ENCODE measurements at places on chromosomes 3 and 15. TPM values are rescaled to one million over a fixed set of nuclear protein-coding genes. Genes with fewer than 3 reads are reported as not detected.

The PLOD2 gene
- total RNA-seq: 2.2 TPM

GRCh38 chr15:65981837-65982626 lies 112.7 kb downstream of the RAB11A start:
- DNase-seq: no peak

The MINAR1 gene
- total RNA-seq: 0.55 TPM

The CAMKV gene
- total RNA-seq: 0.39 TPM

- peak; percentile 59 for DNase-seq
These were observed 22.0 kb downstream of the RAB27A start for GRCh38 chr15:55267401-55268175.

GRCh38 chr3:36891701-36892160 lies 53.1 kb downstream of the TRANK1 start:
- DNase-seq: no peak

- DNase-seq: no peak
These were observed 226.9 kb upstream of the CHRNA7 start for GRCh38 chr15:31803388-31803884.

DNA sequence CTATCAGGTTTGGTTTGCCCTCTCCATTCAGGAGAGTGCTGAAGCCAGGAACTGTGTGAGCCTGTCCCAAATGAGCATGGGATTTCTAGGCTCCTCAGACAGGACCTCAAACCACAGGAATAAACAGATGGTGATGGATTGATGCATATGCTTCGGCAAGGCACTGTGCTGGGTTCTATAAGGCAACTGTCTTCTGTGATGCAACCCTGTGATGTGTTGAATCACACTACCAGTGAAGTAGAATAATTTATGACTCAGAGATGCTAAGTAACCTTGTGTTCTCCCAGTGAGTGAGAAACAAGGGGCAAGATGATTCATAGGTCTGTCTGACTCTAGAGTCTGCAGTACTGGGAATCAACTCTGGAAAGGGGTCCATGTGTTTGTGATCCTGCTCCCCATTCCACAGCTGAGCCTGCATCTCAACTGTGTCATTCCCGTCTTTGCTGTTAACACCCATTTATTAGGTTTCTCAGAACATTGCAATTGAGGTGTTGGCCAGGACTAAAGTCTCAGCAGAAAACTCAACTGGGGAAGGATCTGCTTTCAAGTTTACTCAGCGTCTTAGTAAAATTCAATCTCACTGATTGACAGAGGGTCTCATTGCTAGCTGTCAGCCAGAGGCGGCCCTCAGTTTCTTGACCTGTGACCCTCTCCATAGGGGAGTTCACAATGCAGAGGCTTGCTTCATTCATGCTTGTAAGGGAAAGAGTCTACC lies 510.1 kb upstream of the CFAP20DC start:
- DNase-seq: no peak

GRCh38 chr15:60004009-60004845 lies at the start of gene FOXB1:
TSS of gene FOXB1 (plus strand) at chr15:60004311. CDS start at chr15:60004964, 653 bp downstream.
- DNase-seq: no peak

- DNase-seq: no peak
These were observed 37.6 kb downstream of the TRA2B start for GRCh38 chr3:185900228-185900627.

The PPP1R14D gene
- not detected for total RNA-seq

The NLGN1 gene
- not detected for total RNA-seq

The REC114 gene
- total RNA-seq: not detected

DNA sequence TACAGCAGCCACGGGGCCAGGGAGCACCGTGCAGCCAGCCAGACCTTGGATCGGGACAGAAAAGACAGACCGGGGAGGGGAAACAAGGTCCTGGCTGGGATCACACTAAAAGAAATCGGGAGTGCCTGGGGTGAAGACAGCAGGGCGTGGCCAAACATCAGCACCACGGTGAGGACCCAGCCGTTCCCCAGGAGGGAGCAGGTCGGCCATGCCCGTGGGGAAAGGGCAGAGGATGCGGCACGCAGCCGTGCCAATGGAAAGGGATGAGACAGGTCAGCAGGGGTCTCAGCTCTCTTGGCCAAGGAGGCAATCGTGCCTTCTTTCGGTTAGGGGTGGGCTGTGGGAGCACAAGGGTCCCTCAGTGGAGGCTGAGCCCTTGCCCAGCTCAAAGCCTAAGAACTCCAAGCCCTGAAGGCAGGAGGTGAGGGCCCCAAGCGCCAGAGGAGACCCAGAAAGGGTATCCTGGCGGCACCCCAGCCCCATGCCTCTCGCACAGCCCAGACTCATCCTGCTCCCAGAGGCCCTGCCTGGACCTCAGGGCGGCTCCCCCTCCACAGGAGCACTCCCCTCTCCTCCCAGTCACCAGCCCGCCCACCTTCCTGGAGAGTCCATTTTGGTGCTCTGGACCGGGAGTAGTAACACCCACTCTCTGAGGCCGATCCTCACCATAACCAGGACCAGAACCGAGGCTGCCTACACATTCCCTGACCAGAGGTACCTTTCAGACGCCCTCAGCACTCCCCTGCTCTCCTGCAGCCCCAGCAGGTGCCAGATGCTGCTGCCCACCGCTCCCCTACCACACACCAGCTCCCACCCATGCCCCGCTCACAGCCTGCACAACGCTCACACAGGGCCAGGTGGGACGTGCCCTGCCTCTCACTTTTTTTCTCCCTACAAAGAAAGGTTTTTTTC lies 23.2 kb upstream of the OCA2 start:
- no peak for DNase-seq

The RBPMS2 gene
- 0.09 TPM for total RNA-seq

GRCh38 chr3:113097960-113098447 lies 107.2 kb downstream of the GTPBP8 start:
- DNase-seq: no peak

- no peak for DNase-seq
These were observed 32.6 kb downstream of the TOPBP1 start for GRCh38 chr3:133629146-133629545.

The H1-8 gene
- total RNA-seq: not detected

DNA sequence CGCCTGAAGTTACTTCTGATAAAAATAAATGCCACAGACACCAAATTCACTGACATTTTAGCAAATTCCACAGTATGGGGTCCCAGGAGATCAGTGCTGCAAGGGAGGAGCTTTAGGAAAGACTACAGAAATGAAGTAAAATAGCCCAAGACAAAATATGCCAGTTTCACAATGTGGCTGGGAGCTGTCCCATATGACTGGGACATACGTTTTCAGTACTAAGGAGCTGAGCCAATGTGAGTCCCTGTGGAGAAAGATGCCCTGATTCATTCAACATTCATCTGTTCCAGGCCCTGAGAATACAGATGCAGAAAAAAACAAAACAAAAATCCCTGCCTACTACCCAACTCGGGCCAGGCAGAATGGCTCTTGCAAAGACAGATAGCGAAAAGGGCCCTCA lies 63.4 kb upstream of the FAM174B start:
- no peak for DNase-seq

- DNase-seq: no peak
These were observed 730 bp downstream of the SPRED1 start for GRCh38 chr15:38253351-38253781.

- DNase-seq: no peak
These were observed 12.4 kb downstream of the GLYCTK start for GRCh38 chr3:52299879-52300611.

The APOD gene
- 0.87 TPM for total RNA-seq

- no peak for DNase-seq
These were observed 72.0 kb upstream of the CDAN1 start for GRCh38 chr15:42808913-42809312.

The CD200 gene
- 63.3 TPM for total RNA-seq

DNA sequence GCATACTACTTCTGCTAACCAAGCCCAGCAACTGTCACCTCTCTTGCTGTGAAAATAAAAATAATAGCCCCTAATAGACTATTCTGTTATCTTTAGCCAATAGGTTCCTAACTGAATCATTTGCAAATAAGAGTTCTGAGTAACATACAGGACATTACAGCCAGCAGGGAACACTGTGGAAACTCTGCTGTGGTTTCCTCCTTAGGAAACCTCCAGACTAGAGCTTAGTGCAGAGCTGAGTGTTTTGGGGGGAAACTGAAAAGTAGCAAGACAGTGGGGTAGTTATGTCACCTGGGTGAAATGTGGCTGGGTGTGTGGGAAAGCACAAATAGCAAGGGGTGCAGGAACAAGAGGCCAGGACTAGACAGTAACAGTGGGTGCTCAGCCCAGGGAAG lies 32.4 kb downstream of the DZIP1L start:
- DNase-seq: no peak

The KCNMB3 gene
- total RNA-seq: 0.52 TPM

- DNase-seq: no peak
These were observed 468.0 kb upstream of the TBL1XR1 start for GRCh38 chr3:177665122-177665808.

GRCh38 chr15:83356501-83357399 lies 72.3 kb upstream of the BNC1 start:
- DNase-seq: no peak

GRCh38 chr3:171801738-171802589 lies 8.3 kb downstream of the PLD1 start:
- no peak for DNase-seq

GRCh38 chr3:162601101-162601670 lies 1104.6 kb downstream of the OTOL1 start:
- no peak for DNase-seq

DNA sequence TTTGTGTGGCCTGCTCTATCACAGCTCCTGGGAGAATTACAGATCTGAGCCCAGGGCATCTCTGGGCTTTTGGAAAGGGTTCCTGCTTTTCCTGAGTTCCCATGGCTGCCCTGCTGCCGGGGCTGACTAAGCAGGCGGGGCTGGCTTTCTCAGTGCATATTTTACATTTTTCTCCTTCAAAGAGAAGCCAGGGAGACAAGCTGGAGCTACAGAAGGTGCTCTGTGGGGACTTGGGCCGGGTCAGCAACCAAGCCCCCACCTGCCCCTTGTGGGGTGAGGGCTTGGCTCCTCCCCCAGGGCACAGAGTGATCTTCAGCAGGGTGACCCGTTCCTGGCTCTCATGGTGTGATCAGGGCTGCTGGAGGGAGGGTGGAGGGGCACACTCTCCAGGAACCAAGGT lies 17.4 kb downstream of the ABTB1 start:
- no peak for DNase-seq

DNA sequence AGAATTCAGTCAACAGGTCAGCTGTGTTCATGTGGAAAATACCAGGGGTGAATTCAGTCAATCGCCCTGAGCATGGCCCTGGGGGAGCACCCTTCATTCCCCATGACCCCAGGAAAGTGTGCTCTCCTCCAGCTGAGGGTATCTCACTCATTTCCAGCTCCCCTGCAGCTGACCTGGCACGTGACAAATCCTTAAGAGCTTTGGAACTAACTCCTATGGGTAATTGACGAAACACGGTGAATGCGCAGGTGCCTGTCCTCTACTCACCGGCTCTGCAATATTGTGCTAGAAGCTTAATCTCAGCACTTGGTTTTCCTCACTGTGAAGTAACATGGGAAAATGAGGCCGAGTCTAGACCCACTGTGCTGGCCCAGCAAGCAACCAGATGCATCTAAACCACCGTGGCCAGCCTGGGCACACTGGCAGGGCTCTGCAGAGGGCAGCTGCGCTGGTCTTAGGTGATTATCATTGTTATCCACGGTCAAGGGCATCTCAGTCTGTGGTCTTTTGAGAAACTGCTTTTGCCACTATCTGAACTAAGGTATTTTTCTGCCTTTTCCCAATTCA lies 63.1 kb downstream of the SPSB4 start:
- DNase-seq: no peak

GRCh38 chr15:99307735-99308134 lies 56.5 kb downstream of the LRRC28 start:
- DNase-seq: no peak

The CYP1A2 gene
- not detected for total RNA-seq
